ENCODE measurements at places on chromosomes 3 and 15.

- no peak for DNase-seq
Measured at GRCh38 chr15:70077188-70078147, 20.2 kb downstream of the TLE3 start.

- no peak for DNase-seq
Measured at GRCh38 chr3:20008646-20009045, 3.4 kb downstream of the PP2D1 start.

DNA sequence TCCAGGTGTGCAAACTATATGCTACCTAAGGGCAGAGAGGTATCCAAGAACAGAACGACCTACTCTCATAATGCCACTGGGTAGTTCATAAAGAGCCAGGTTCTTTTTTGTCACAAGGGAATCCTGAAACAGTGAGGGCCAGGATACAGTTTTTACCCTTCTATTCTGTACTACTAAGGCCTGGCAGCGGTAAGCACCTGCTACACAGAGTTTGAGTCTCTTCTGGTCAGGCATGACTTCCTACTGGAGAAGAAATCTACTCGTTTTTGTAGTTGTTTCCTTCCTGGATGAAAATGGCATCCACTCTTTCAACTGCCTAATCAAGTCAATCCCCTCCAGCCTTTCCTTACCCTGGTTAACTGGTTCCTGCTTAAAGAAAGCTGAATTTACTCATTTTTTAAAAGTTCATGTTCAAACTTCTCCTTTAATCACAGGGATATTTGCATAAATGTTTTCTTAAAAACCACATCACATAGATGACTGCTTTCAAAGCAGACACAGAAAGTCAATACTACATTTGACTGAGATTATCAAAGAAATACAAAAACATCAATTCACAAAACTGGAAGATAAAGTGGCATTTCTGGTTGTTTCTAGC lies 40.0 kb downstream of the MAP4 start:
- no peak for DNase-seq

DNA sequence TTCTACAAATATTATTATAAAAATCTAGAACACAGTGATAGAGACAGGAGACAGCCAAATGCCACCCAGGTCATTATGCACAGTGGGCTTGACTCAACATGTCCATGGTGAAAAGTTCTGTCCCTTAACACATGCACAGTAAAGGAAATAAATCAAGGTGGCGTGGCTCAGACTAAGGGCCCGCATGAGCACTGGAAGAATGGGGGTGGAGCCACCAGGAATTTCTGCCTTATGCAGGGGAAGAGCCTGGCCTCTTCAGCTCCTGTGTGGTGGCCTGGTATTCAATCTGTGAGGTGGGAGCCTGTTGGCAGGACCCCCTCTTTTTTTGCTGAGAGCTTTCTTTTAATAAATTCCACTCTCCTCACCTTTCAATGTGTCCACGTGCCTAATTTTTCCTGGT lies 17.2 kb upstream of the SPG21 start:
- no peak for DNase-seq

DNA sequence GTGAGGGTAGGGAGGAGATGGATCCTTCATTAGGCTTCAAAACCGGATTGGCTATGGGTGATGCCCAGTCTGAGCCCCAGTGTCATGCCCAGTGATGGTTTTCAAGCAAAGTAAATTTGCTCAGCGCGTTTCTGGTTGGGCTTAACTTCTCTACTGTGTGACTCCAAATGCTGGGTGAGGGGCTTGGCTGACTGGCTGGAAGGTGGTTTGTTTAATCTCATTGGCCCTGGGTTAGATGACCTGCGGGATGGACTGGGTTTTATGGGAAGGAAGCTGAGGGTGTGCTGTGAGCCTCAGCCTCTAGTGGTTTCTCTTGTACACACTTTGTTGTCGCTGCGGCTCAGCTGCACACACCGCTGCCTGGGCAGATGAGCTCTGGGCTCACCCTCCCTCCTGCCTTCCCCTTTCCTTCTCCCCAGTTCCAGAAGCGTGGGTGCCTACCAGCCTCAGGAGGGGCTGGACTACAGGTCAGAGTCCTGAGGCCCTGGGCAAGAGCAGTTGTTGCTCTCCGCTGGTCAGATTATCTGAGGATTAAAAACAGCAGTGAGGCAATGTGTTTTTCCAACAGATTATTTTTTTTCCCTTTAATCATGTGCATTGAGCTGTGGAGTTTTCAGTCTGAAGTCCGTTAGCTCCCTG lies 18.6 kb downstream of the PDIA5 start:
- DNase-seq: no peak

- no peak for DNase-seq
Measured at GRCh38 chr15:98568382-98569017, 79.8 kb upstream of the IGF1R start.

GRCh38 chr15:82768414-82769054 lies 37.3 kb downstream of the FSD2 start:
- no peak for DNase-seq

DNA sequence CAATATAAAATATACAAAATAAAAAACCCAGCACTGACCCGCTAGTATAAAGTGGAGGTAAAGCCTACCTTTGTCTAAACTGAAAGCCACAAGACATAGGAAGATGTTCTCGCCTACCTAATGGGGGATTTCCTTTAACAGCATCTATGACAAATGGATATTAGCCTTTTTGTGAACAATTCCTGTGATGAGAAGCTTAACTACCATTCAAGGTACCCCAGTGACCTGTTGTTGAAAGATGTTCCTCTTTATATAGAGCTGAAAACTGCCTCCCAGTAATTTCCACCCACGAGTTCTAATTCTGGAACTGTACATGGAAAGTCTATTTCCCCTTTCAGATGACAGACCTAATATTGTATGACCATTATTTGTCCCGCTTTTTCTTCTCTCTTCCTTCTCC lies 109.8 kb upstream of the RASGRP1 start:
- DNase-seq: no peak

DNA sequence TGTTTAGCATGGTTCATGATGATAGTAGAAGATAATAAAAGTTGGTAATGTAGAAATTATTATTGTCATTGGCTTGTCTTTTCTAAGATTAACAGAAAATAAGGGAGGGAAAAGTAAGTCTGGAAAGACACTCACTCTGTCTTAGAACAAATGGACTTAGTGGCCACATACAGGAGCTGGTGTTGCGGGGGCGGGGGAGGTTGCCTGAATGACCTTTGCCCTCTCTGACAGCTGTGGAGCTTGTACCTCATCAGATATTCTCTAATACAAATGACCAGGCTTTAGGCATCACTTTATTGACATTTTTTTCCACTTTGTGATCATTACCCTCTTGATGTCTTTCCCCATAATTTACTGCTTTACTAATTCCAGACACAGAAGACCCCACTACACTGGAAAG lies 5.9 kb downstream of the TAGLN3 start:
- DNase-seq: no peak

DNA sequence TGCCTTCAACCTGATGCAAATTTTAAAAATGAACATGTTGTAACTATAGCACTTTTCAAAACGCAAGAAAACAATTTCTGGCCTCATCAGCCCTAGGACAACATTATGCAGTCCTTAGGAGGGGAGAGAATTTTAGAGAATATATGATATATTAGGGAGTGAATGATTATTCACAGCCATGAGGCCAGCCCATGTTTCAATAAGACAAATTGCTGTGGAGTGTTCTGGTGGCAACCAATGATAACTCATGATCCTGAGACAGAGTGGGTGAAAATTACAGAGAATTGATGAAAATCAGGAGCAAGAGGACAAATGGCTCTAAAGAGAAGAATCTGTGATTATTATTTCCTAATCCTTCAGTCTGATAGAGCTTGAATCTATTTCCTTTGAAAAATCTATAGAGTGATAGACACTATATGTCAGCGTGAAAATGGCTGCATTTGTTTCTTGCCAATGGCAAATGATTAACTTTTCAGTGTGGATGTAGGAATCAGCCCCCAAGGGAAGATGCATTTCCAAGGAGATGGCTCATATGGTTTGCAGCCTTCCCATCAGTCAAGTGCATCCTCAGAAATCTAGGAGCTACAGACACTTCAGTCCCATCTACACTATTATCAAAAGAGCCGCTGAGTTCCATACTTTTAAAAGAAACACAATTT lies 761.0 kb upstream of the ARRDC4 start:
- no peak for DNase-seq

DNA sequence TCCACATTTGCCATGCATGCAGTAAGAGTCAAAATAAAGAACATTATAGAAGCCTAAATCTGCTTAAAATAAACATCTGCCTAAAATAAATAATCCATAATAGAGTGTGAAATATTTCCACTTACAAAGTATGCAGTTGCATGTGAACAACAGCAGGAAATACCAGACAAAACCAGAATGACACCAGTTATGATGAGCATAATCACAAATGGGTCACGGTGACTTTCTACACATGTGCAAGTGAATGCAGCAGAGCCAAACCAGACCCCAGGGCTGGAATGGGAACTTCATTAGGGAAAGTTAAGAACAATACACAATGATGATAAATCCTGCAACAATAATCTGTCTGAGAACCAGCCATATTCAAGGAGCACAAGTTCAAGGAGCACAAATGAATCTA lies 615.5 kb downstream of the ROBO2 start:
- DNase-seq: no peak

- DNase-seq: no peak
Measured at GRCh38 chr3:128324911-128325592, 141.6 kb downstream of the DNAJB8 start.

GRCh38 chr3:139534455-139534812 lies 5.1 kb downstream of the RBP1 start:
- peak; percentile 90 for DNase-seq

DNA sequence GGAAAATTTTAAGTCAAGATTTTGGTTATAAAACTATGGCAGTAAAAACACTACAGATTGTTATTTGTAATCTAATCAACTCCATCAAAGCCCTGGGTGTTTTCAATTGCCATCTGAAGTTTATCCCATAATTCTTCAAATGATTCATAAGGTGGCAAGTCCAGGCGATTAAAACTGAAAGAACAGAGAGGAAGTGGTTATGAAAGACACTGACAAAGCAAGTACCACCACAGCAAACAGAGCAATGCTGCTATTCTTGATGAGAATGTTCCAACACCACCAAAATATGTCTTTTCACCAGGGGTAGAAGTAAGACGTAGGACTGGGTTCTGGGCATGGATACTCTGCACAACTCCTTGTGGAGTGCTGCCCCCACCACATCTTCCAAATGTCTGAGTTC lies 86.9 kb upstream of the PRTG start:
- no peak for DNase-seq

- no peak for DNase-seq
Measured at GRCh38 chr3:163018067-163018466, 1521.5 kb downstream of the OTOL1 start.

DNA sequence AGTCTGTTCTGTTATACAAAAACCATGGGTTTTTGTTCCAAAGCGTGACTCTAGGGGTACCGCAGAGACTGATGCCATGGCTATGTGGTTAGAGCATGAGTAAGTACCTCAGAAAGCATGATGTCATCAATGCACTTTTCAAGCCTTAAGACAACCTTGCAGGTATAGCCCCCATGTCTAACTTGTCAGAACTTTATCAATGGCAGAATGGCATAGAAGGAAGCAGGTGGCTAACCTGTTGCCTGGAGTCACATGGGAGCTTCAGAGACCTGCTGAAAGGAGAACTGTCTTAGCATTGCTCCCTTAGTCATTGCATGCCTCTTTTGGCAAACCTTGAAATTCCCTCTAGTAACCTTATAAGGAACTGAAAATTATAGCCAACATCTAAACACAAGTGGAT lies 52.5 kb downstream of the EOMES start:
- DNase-seq: no peak

Data from DMS79 treated with DMSO at 0.1 percent for 48 hours (cell line).